ENCODE measurements at places on chromosomes 5 and 9.
A peak's percentile ranks its signal among the peaks of the same experiment; 100 is the strongest.

DNA sequence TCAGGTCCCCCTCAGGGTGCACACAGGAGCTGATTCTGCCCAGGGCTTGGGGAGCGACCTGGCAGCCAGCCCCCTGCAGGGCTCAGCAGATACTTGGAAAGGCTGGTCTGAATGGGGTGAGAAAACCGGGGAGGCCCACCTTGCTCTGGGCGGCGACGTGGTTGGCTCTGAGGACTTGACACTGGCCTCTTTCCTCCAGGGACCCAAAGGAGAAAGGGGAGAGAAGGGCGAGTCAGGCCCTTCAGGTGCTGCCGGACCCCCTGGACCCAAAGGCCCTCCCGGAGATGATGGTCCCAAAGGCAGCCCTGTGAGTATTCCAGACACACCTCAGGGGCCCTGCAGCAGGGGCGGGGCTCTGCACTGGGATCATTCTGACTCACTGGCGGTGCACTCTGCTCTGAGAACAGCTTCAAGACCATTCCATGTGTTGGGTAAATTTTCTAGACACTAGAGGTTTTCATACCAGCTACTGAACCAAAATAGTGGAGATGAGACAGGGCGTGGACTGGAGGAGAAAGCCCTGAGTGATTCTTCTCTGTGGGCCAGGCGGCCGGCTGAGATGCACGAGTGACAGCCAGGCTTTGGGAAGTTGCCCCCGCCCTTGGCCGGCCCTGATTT is 65.9 kb upstream of the FCN2 start:
- no peak overlapping the region for H3K27ac ChIP-seq
- no peaks in the 10 kb centered on the region for H3K36me3 ChIP-seq

- peaks cover 58% of the 10 kb centered on the region for H3K4me1 ChIP-seq
- no peaks in the 10 kb centered on the region for H3K27me3 ChIP-seq
- DNase-seq, result peak; percentile 80
- H3K4me3 ChIP-seq, result peak within 1 kb of the TSS; percentile 90
These were observed at the start of gene EEIG1 for GRCh38 chr9:127980706-127981558. EEIG1 (minus strand) TSS chr9:127980989; CDS start chr9:127980137, 852 bp downstream.

DNA sequence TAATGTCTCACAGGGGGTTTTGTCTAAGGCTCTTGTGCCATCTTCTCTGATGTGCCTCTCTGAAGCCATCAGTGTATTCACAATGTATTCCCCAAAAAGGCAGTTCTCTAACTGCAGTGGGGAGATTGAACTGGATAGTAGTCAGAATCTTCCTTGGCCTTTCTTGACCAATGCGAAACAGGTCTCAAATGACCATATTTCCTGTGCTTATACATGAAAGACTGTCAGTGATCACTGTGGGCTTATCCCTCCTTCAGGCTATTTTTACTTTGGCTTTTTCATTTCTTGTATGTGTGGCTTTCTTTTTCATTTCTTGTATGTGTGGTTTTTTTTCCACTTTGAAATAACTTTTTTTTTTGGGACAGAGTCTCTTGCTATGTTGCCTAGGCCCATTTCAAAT is 19.7 kb downstream of the HMGXB3 start:
- DNase-seq, result no peak
- no peak overlapping the region for H3K4me3 ChIP-seq
- H3K4me1 ChIP-seq, result peaks cover 40% of the 10 kb centered on the region
- H3K36me3 ChIP-seq, result peaks cover 76% of the 10 kb centered on the region

GRCh38 chr5:175790796-175791195 is 80.6 kb upstream of the CPLX2 start:
- no peaks in the 10 kb centered on the region for H3K4me1 ChIP-seq
- no peak overlapping the region for H3K27ac ChIP-seq
- H3K36me3 ChIP-seq, result no peaks in the 10 kb centered on the region
